Hematopoietic multipotent progenitor cell treated with erythropoietin and hydrocortisone succinate and interleukin-3 and kit ligand, for 6 days (in vitro differentiated cells): ENCODE measurements at places on chromosomes 5 and 9.

GRCh38 chr5:1201327-1202025 lies at the start of gene SLC6A19:
Gene SLC6A19 (plus strand): TSS chr5:1201595. CDS start chr5:1201651, 56 bp downstream.
- DNase-seq, result peak; percentile 55

- DNase-seq, result peak; percentile 44
Measured at GRCh38 chr5:95086927-95087815, 197.7 kb downstream of the MCTP1 start.

GRCh38 chr5:121937762-121938161 lies 24.0 kb upstream of the SRFBP1 start:
- no peak for DNase-seq

- no peak for DNase-seq
Measured at GRCh38 chr5:67133776-67134175, 62.8 kb downstream of the CD180 start.

- peak; percentile 4 for DNase-seq
Measured at GRCh38 chr5:33936381-33937016, at the start of gene RXFP3. Gene RXFP3 (plus strand): TSS chr5:33936386. CDS start chr5:33936741, 355 bp downstream.

DNA sequence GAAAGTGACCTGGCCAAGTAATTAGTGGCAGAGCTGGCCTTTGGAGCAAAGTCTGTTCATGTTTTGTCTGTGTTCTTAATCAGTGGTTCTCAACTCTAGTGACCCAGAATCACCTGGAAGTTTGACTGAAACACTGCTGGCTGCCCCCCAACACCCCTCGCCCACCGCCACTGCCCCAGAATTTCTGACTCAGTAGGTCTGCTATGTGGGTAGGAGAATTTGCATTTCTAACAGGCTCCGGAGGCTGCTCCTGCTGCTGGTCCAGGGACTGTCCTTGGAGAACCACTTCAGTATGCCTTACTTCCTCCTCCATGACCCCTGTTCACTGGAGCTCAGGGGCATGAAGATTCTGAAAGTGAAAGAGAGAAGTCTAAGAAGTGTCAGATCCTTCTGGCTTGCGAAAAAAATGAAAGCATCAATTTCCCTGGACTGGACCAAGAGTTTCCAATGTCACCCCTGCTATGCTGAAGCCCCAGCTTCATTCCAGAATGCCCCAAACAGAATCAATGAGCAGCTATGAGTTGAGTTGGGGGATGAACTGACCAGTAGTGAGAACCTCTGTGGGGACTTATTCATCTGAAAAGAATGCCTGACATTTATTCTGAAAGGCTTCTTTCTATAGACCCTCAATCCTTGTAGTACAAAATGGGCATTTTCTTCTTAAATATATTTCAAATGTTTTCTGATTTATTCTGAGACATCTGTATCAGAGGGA lies 20.8 kb upstream of the COL15A1 start:
- DNase-seq, result no peak

DNA sequence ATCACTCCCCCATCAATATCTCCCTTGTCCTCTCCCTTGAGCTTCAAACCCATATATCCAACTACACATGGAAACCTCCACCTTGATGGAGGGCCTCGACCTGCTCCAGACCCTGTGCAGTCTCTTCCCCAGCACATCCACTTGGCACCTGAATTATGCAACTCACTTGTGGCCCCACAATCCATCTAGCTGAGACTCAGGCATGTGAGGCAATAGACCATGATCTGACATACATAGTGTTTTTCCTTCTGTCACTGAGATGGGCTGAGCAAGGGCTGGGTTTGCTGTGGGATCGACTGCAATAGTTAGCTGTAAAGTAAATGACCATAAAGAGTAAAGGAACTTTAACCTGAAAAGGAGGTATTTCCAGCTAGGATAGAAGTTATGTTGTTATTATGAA lies 172.9 kb upstream of the RAD23B start:
- no peak for DNase-seq

DNA sequence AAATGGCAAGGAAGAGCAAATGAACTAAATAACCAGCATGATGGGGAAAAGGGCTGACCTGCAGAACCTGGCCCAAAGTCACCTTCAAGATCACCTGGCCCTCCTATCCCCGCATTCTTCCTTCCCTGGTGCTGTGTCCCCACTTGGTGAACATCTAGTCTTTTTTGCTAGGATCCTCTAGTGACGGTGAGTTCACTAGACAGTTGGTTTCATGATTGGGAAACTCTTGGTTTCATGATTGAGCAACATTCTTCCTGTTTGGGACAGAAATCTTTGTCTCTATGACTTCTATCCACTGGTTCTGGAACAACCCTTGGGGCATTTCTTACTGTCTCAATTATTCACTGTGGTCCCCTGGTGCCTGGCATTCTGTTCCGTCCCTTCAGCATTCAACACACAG lies 50.2 kb upstream of the DAB2IP start:
- peak; percentile 46 for DNase-seq

- no peak for DNase-seq
Measured at GRCh38 chr5:167982-168660, 23.2 kb upstream of the LRRC14B start.

DNA sequence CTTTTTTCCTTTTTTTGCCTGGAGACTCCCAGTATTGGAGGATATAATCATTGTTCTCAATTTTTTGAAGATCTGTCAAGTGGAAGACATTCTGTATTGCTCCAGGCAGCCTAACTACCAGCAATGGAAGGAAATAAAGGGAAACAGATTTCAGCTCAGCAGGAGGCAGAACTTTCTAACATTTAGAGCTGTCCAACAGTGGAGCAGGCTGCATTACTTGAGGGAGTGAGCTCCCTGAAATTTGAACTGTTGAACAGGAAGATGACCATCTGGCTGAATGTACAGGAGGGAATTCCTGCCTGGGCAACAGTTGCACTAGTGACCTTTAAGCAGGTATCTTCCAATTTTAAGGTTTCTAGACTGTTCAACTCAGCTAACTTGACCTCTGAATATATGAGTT lies 1.1 kb upstream of the GAPVD1 start:
- no peak for DNase-seq

- peak; percentile 69 for DNase-seq
Measured at GRCh38 chr9:127452691-127453090, 1.4 kb downstream of the LRSAM1 start.

GRCh38 chr5:37308793-37309192 lies 59.6 kb upstream of the CPLANE1 start:
- peak; percentile 30 for DNase-seq

- no peak for DNase-seq
Measured at GRCh38 chr5:152397581-152397980, 7.5 kb downstream of the NMUR2 start.

DNA sequence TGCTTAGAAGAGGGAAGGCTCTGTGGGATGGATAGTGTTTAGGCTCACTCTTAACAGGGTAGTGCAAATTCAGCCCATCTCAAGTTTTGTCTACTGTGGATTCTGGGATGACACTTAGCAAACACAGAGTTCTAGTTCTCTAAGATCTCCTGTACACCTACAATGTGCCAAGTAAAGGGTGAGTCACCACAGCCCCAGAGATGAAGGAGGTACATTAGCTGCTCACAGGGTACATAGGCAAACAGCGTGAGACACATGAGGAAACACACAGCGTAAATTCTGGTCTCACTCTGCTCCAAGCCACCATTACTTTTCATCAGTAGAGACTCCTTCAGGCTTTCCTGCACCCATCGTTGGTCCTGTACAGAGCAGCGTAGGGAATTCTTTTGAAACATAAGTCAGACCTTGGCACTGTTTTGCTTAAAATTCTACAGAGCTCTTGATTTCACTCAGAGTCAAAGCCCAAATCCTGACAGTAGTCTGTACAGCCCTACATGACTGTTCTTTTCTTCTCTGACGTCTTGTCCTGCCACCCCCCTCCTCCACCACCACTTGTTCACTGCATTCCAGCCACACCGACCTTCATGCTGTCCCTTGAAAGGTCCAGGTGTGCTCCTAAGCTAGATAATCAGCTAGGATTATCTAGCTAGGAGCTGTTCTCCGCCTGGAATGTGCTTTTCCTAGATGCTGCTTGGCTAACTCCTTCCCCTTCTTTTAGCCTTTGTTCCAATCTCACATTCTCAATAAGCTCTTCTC lies 8.7 kb downstream of the ASTN2 start:
- DNase-seq, result no peak

DNA sequence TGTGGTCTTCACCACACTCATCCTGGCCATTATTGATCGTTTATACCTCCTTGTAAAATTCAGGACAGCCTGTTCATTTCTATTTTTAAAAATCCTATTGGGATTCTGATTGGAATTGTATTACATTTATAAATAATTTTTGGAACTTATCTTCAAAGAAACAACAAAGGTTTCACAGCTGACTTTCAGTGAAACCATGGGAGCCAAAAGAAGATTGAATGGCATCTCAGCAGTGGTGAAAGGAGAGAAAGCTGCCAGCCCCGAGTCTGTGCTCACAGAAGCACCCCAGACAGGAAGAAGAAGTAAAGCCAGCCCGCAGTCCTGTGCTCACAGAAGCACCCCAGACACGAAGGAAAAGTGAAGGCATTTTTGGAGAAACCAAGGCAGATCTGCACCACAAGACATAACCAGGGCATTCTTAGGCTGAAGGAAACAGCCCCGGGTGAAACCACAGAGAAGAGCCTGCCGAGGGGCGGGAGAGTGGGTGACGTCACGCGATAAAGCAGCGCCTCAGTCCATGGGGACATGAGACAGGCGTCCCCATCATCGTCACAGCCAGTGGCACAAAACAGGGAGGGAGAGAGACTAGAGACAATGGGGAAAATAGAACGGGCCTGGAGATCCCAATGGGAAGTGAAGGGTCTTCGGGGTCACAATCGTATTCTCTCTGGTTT lies 42.5 kb upstream of the SLC9A3 start:
- no peak for DNase-seq

DNA sequence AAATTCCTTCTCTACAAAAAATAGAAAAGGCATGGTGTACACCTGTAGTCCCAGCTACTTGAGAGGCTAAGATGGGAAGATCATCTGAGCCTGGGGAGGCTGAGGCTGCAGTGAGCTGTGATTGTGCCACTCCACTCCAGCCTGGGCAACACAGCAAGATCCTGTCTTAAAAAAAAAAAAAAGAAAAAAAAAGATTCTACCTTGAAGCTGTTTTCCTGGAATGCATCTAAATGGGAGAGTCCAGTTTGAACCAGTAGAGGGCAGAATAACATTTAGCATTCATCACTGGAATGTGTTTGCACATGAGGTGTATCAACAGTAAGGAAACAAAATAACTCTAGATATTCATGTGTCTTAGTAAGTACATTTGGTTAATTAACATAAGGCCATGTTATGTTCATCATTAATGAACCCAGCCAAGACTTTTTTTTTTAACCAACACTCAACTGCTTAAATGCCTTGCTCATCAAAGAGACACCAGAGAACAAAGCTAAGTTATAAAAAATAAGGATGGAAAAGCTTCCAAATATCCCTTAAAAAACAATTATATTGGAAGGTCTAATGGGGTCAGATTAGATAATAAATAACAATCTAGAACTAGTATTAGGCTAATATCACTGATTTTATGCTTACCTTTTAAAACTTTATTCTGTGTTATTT lies 16.1 kb downstream of the IFNE start:
- peak; percentile 69 for DNase-seq

- DNase-seq, result peak; percentile 95
Measured at GRCh38 chr5:154025951-154026350, 12.8 kb downstream of the FAM114A2 start.

- DNase-seq, result peak; percentile 86
Measured at GRCh38 chr9:81787747-81788632, 98.6 kb upstream of the TLE1 start.

DNA sequence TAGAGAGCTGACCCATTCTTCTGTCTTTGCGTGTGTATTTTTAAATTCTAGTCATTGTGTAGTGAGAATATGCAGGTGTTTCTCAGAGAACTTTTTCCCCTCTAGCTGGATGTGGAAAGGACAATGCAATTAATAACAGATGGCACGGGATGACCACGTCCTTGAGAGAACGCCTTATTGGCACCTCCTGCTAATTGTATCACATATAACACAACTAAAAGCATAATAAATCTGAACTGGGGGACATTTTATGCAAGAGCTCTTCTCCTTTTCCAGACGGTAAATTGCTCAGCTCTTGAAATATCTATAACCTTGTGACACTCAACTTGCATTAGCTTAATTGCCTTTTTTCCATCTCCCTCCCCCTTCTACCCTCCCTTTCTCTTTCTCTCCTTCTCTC lies 62.9 kb upstream of the IZUMO3 start:
- no peak for DNase-seq

- no peak for DNase-seq
Measured at GRCh38 chr9:100012279-100012678, 86.5 kb downstream of the ERP44 start.

GRCh38 chr9:20906326-20906725 lies 125.1 kb downstream of the HACD4 start:
- DNase-seq, result no peak

DNA sequence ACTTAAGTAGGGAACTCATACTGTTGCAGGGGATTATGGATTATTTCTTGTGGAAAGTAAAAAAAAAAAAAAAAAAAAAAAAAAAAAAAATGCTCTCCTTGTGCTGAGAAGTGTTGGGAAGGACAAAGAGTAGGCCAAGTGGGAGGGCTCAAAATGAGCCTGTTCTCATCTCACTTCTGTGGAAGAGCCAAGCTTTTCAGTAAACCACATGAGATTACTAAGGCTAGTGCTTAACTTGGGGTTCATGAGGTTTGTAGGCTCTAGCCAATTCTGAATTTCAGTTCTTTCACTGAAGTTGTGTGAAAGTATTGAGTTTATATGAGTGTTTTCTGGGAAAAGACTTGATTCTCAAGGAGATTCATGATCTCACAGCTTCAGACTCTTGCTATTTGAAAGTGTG lies 23.0 kb upstream of the CEP78 start:
- no peak for DNase-seq

DNA sequence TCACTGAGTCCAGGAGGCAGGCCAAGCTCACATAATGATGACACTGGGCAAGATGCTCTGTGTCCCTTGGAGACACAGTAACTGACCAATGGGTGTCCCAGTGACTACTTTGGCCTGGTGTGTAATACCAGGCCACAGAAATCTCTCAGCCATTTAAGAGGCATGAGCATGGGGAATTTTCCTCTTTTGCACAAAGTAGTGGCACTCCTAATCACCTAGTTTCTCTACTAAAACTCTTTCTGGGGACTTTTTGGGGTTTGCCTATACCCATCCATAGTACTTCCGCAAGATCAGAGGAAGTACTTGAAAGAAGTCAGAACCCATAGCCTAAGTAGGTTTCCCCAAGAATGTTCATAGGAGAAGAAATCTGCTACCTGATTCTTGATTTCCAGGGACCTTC lies 161.9 kb downstream of the ARSB start:
- no peak for DNase-seq

GRCh38 chr9:137638680-137639079 lies 19.9 kb downstream of the EHMT1 start:
- no peak for DNase-seq

GRCh38 chr5:104199771-104200170 lies 637.2 kb upstream of the NUDT12 start:
- no peak for DNase-seq

DNA sequence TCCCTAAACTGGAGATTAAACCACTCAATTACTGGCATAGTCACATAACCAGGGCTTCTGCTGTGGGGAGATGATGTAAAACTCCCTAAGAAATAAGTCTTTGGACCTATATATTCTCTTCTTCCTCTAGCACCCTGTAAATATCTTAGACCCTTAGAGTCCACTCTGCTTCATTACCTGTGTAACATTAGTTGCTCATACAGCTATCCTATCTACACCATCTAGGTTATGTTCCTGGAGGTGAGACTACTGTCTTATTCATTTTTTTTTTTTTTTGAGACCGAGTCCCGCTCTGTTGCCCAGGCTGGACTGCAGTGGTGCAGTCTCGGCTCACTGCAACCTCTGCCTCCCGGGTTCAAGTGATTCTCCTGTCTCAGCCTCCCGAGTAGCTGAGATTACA lies 9.6 kb upstream of the TICAM2 start:
- no peak for DNase-seq

GRCh38 chr9:27566118-27566517 lies 7.2 kb downstream of the C9orf72 start:
- no peak for DNase-seq
